T47D (cell line): ENCODE measurements at places on chromosomes 12 and 14.
A peak's percentile ranks its signal among the peaks of the same experiment; 100 is the strongest.

DNA sequence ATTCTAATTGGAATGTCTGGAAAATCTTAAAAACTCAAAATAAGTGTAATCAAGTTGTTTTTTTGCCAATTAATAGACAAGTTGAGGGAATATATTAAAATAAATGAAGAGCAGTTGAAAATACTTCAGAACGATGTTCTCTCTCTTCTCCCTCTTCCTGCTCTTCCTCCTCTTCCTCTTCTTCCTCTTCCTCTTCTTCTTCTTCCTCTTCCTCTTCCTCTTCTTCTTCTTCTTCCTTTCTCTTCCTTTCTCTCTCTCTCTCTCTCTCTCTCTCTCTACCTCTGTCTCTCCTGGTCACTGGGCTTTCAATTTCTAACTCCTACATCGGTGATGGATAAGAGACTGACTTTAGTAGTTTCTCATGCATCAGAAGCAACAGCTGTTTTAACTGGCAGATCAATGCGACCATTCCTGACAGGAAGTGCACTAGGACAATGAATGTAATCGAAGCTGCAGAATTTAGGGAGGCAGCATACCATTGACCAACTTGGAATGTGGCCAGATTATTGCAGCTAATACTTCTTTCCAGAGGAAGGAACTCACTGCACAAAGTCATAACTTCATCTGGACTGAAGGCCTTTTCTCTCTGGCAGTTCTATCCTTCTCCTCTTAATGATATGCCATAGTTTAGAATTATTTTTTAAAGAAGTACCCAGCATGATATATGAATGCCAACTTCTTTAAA lies 13.8 kb upstream of the TMTC2 start:
- DNase-seq, result no peak

GRCh38 chr12:25689996-25690501 lies 137.0 kb upstream of the LMNTD1 start:
- peak; percentile 54 for DNase-seq

DNA sequence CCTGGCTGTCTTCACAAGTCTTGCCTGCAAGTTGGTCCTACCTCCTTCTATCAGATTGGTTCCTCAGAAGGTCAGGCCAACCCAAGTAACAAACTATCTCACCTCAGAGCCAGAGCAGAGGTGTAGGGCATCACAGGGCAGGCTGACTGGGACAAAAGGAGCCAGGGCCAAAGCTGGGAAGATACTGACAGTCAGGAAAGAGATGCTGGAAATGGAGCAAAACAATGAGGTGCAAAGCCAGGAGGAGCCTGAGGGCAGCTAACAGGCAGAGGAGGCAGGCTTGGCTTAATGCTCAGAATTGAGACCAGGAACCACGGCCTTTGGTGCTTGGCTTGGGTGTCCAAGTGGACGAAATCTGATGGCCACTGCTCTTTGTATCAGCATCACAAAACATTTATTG lies 68.4 kb upstream of the PNMA1 start:
- DNase-seq, result peak; percentile 57

- DNase-seq, result no peak
Observed at GRCh38 chr14:63204407-63205043, at the start of gene RHOJ. TSS of gene RHOJ (plus strand) at chr14:63204443. CDS start at chr14:63204870, 427 bp downstream.

GRCh38 chr12:65668981-65669695 lies 155.1 kb upstream of the HMGA2 start:
- no peak for DNase-seq

DNA sequence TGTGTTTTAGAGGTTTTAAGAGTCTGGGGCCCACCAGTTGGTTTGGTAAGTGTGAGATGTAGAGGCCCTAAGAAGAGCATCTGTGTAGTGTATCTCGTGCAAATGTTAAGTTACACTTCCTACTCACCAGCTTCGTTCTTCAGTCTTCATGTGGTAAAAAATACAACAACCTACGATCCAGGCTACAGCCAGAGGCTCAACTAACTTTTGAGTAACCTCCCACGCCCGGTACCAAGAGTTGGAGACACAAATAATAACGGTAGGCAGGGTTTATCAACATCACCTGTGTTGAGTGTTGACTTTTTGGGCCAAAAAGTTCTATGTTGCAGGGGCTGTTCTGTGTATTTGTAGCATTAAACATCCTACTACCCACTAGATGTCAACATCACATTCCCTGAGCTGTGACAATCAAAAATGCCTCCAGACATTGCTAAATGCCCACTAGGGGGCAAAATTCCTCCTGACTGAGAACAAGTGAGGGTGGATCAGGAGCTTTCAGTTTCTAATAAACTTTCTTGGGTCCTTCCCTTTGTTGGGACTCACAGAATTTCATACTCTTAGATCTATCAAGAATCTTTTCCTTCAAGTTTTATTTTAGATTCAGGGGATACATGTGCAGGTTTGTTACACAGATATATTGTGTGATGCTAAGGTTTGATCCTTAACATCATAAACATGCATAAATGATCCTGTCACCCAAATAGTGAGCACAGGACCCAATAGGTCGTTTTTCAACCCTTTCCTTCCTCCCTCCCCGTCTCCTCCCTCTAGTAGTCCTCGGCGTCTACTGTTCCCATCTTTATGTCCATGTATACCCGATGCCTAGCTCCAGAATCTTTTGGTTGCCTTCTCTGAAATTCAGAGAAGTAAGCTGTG lies 94.7 kb downstream of the SLC2A13 start:
- DNase-seq, result peak; percentile 88

- DNase-seq, result no peak
Observed at GRCh38 chr14:105847400-105847799, 321.0 kb downstream of the TMEM121 start.
